ENCODE measurements at places on chromosomes 12 and 14.

- DNase-seq = peak; percentile 33
These were observed 11.4 kb upstream of the CYP46A1 start for GRCh38 chr14:99672506-99673304.

- no peak for DNase-seq
These were observed 24.0 kb downstream of the KLRK1 start for GRCh38 chr12:10365696-10366405.

DNA sequence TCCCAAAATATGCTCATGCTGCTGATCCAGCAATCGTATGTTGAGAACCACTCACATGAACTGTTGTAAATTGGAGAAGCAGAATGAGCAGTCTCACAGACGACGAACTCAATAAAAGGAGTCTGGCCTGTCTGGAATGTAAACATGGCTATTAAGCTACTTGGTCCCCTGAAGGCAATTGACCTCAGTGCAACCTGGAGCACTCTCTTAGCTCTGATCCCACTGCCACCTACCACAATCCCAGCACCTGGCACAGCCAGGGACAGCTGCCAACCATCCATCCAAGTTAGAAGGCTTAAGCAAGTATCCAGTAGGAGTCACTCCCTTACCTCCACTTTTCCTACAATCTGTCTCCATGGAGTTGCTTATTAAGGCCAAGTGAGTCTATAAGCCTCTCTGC is 406.9 kb upstream of the CLEC14A start:
- no peak for DNase-seq

- no peak for DNase-seq
These were observed 35.0 kb upstream of the FBRSL1 start for GRCh38 chr12:132454933-132455418.

GRCh38 chr12:1830981-1831963 is 10.9 kb downstream of the LRTM2 start:
- DNase-seq = peak; percentile 28

- no peak for DNase-seq
These were observed 70.1 kb upstream of the PLXNC1 start for GRCh38 chr12:94078138-94078723.

Data from kidney capillary endothelial cell (primary cell).